Stimulated activated CD4-positive, alpha-beta T cell treated with anti-CD3 and anti-CD28 coated beads, Interleukin-1b, Interleukin-23, amount 100 ng/mL, for 48 hours (primary cell): ENCODE measurements at places on chromosomes 13 and 19.
A peak's percentile ranks its signal among the peaks of the same experiment; 100 is the strongest.

GRCh38 chr13:98853771-98854221, 101.3 kb upstream of the SLC15A1 start:
- DNase-seq = peak; percentile 82

DNA sequence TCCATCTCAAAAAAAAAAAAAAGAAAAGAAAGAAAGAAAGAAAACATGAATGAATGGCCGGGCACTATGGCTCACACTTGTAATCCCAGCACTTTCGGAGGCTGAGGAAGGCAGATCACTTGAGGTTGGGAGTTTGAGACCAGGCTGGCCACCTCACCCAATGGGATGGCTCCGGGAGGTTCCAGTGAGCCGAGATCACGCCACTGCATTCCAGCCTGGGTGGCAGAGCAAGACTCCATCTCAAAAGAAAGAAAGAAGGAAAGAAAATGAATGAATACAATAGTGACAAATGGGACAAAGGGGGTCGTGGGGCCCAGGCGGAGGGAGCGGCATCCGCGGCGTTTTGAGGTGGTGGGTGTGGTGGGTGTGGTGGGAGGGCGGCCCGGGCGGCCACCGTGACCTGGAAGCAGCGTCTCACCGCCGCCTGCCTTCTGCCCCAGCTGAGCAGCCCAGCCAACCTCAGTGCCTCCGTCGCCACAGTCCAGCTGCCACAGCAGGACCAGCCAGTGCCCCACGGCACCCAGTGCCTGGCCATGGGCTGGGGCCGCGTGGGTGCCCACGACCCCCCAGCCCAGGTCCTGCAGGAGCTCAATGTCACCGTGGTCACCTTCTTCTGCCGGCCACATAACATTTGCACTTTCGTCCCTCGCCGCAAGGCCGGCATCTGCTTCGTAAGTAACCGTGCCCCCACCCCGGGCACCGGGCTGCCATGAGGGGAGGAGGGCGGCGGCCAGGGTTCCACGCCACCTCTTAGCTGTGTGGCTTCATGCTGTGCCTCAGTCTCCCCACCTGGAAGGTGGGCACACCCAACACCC, 5.1 kb downstream of the PRTN3 start:
- no peak for DNase-seq

GRCh38 chr13:33694546-33694945, 123.4 kb upstream of the RFC3 start:
- DNase-seq = no peak

GRCh38 chr19:33868788-33869412, 72.2 kb downstream of the KCTD15 start:
- no peak for DNase-seq
